Osteocyte (in vitro differentiated cells): ENCODE measurements at places on chromosomes 2 and 18.

- H3K27me3 ChIP-seq, result no peaks in the 10 kb centered on the region
- no peak overlapping the region for H3K27ac ChIP-seq
- H3K4me3 ChIP-seq, result no peak overlapping the region
These were observed 345.0 kb upstream of the ACVR2A start for GRCh38 chr2:147499785-147500184.

- H3K4me1 ChIP-seq, result no peaks in the 10 kb centered on the region
- no peak for DNase-seq
- no peak overlapping the region for H3K27ac ChIP-seq
- no peaks in the 10 kb centered on the region for H3K36me3 ChIP-seq
These were observed 20.3 kb downstream of the TBR1 start for GRCh38 chr2:161436411-161436810.

GRCh38 chr2:67835266-67835665, 227.5 kb downstream of the C1D start:
- no peak for DNase-seq
- H3K4me3 ChIP-seq, result no peak overlapping the region

- no peak overlapping the region for H3K27ac ChIP-seq
- no peak for DNase-seq
- no peaks in the 10 kb centered on the region for H3K27me3 ChIP-seq
- peaks cover 4% of the 10 kb centered on the region for H3K36me3 ChIP-seq
- peaks cover 7% of the 10 kb centered on the region for H3K4me1 ChIP-seq
These were observed 118.4 kb downstream of the SH3BP4 start for GRCh38 chr2:235070063-235070706.

GRCh38 chr2:96930351-96931010, 55.9 kb downstream of the FAM178B start:
- no peak overlapping the region for H3K27ac ChIP-seq
- DNase-seq, result no peak
- H3K4me1 ChIP-seq, result no peaks in the 10 kb centered on the region
- H3K27me3 ChIP-seq, result peaks cover 45% of the 10 kb centered on the region

DNA sequence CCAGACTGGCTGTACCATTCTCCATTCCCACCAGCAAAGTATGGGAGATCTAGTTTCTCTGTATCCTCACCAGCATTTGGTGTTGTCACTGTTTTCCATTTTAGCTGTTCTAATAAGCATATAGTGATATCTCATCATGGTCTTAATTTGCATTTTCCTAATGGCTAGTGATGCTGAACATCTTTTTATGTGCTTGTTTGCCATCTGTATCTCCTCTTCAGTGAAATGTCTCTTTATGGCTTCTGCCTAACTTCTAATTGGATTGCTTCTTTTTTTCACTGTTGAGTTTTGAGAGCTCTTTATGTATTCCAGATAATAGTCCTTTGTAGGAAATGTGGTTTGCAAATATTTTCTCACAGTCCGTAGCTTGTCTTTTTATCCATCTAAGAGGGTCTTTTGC, 18.9 kb upstream of the BIN1 start:
- no peak for DNase-seq
- no peaks in the 10 kb centered on the region for H3K36me3 ChIP-seq
- no peak overlapping the region for H3K27ac ChIP-seq
- H3K4me3 ChIP-seq, result no peak overlapping the region
- H3K27me3 ChIP-seq, result no peaks in the 10 kb centered on the region

- no peak overlapping the region for H3K4me3 ChIP-seq
- peaks cover 2% of the 10 kb centered on the region for H3K36me3 ChIP-seq
- no peaks in the 10 kb centered on the region for H3K27me3 ChIP-seq
- peaks cover 14% of the 10 kb centered on the region for H3K4me1 ChIP-seq
- H3K27ac ChIP-seq, result no peak overlapping the region
These were observed 3.7 kb downstream of the FASTKD1 start for GRCh38 chr2:169569948-169570347.

DNA sequence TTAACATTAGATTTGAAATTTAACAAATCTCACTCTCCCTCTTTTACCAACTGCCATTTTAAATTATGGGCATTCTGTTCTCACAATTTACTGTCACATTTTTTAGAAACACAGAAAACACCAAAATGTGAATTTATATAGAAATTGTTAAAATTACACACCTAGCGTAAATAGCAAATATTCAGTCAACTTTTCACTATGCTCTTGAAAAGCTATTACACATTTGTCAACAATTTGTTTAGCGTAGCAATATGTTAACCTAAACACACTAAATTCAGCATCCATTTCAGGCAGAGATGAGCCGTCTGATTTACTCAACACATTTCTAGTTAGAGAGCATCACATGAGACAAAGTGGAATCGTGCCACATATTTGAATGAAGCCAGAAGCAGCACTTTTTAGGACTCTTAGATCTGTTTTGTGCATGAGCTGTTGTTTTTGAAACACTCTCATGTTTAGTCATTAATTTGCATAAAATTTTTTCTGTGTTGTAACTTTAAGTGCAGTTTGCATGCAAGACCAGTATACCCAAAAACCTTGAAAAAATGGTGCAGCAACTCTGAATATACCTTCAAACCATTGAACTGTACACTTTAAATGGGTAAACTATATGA, 8.2 kb downstream of the TTC32 start:
- peaks cover 11% of the 10 kb centered on the region for H3K36me3 ChIP-seq
- no peak for DNase-seq
- H3K27ac ChIP-seq, result no peak overlapping the region

DNA sequence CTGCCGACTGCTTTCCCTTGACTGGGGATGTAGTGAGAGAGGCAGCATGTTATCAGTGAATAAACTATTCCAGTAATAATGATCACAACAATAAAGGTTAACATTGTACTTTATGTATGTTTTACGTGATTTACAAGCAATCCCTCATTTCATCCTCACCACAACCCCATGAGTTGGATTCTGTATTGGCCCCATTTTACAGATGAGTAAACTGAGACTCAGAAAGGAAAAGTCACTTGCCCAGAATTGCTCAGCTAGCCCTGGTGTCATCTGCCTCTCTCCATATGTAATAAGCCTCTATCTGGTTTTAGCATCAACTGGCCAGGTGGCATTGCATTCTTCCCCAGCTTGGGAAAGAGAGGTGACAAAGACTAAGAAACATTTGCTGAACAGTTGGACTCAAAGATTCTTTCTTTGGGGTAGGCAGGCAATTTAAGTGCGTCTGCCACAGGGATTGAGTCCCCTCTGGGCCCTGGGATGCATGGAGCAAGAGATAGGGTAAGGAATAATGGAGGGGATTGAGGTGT, 2.2 kb downstream of the CXCR2 start:
- no peaks in the 10 kb centered on the region for H3K4me1 ChIP-seq
- no peak for DNase-seq
- H3K27me3 ChIP-seq, result peaks cover 55% of the 10 kb centered on the region
- H3K4me3 ChIP-seq, result no peak overlapping the region

- H3K27me3 ChIP-seq, result no peaks in the 10 kb centered on the region
- H3K36me3 ChIP-seq, result no peaks in the 10 kb centered on the region
- no peak for DNase-seq
- no peak overlapping the region for H3K4me3 ChIP-seq
These were observed 446.1 kb downstream of the ARHGAP15 start for GRCh38 chr2:143575340-143575739.

- no peak overlapping the region for H3K4me3 ChIP-seq
- no peak for DNase-seq
These were observed 54.8 kb upstream of the ZC3H15 start for GRCh38 chr2:186431306-186431705.

DNA sequence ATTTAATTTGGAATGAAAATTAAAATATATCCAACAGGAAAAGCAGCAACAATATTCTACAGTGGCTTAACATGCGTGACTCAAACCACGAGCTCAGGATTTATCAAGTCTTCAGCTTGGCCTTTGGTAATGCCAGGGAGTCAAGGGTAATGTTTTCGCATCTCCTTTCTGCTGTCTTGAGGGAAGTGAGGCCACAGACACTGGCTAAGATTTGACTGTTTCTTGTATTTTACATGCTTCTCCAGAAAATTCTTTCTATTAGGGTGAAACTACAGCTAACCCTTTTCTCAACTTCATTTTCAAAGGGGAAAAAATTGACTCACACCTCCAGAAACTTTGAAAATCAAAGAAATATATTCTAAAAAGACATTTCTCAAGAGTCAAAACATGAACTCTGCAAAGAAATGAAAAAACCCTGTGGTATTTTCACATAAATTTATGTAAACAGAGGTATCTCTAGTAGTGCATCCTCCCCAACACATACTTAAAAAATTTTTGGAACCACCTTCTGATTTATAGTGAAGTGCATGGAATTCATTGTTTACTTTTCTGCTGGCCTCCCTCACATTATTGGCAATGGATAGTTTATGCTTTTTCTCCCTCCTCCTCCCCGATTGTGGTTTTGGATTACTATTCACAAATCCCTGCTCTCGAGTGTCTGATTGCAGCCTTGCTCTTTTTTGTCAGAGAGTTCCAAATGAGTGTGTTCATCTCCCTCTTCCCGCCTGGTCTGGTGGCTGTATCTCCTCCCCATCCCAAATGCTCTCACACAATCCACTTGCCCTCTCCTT, 48.7 kb downstream of the DPP4 start:
- H3K4me3 ChIP-seq, result no peak overlapping the region
- peaks cover 2% of the 10 kb centered on the region for H3K4me1 ChIP-seq
- H3K27ac ChIP-seq, result no peak overlapping the region
- no peaks in the 10 kb centered on the region for H3K36me3 ChIP-seq

- H3K36me3 ChIP-seq, result peaks cover 4% of the 10 kb centered on the region
- no peak overlapping the region for H3K27ac ChIP-seq
- no peaks in the 10 kb centered on the region for H3K27me3 ChIP-seq
- peaks cover 8% of the 10 kb centered on the region for H3K4me1 ChIP-seq
These were observed 118.4 kb downstream of the ZNF407 start for GRCh38 chr18:74715865-74716712.

DNA sequence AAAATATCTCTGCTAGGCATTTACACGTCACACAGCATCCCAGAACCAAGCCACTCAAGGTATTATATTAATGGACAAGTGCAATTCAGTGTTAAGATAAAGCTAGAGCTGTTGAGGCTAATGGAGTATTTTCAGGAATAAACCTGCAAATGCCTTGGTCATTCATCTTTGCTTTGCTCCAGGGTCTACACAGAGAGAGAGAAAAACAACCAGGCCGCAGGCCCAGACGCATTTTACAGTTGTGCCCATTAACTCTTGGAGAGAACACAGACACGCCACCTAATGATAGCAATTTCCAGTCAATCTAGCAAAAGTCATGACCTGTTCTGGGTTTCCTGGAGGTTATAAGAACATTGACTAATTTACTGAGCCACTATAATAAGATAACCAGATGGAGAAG, 829.3 kb downstream of the LRRTM4 start:
- H3K36me3 ChIP-seq, result no peaks in the 10 kb centered on the region
- no peaks in the 10 kb centered on the region for H3K27me3 ChIP-seq
- H3K4me1 ChIP-seq, result no peaks in the 10 kb centered on the region
- no peak for DNase-seq

DNA sequence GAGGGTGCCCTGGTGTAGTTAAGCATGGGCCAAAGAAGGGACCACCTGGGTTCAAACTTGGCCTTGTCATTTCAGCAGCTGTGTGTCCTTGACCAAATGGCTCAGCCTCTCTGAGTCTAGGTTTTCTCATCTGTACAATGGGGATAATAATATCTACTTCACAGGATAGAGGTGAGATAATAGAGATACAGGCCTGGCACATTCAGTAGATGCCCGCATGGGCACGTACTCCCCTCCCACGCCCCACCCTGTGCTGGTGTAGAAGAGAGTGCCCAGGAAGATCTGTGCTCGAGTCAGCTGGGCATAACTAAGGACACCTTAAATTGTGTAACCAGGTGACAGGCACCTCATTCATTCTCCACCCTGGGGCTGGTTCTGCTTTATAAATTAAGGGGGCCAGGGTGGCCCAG, 8.4 kb upstream of the TMEM185B start:
- H3K4me1 ChIP-seq, result no peaks in the 10 kb centered on the region
- no peak for DNase-seq
- peaks cover 21% of the 10 kb centered on the region for H3K27me3 ChIP-seq
- no peaks in the 10 kb centered on the region for H3K36me3 ChIP-seq

DNA sequence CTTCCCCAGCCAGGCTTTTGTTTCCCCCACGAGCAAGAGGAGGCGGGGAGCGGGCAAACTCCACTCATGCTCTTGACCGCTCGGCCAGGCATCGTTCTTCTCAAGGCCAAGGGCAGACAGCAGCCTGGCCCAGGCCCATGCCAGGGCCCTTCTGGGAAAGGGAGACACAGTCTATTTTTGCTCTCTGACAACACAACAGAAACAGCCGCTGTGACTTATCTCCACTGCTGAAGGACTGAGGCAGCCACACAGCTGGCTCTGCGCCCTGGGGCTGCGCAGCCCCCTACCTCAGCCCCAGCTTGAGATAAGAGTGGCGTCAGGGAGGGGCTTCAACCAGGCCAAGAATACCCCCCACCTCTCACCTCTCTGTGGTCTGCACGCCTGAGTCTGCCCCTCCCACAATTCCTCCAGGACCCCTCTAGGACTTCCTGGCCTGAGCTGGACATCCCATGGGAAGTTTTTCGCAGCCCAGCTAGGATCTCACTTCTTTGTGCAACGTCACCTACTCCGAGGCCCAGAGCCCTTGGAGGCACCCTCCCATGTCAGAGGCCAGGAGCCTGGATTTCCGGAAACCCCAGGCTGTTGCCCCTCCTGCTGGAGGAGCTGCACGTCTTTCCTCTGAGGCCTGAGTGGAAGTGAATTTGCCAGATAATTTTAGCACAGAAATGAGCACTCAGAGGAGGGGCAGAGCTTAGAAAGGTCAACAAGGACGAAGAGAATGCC, 118.9 kb upstream of the OTOS start:
- H3K4me1 ChIP-seq, result no peaks in the 10 kb centered on the region
- no peak for DNase-seq
- H3K36me3 ChIP-seq, result peaks cover 2% of the 10 kb centered on the region

GRCh38 chr18:31661965-31662364, 22.4 kb downstream of the B4GALT6 start:
- H3K27me3 ChIP-seq, result no peaks in the 10 kb centered on the region
- DNase-seq, result no peak
- H3K4me1 ChIP-seq, result peaks cover 17% of the 10 kb centered on the region
- no peak overlapping the region for H3K27ac ChIP-seq
- peaks cover 11% of the 10 kb centered on the region for H3K36me3 ChIP-seq

- no peak for DNase-seq
- H3K4me1 ChIP-seq, result peaks cover 28% of the 10 kb centered on the region
- H3K27ac ChIP-seq, result no peak overlapping the region
- no peak overlapping the region for H3K4me3 ChIP-seq
These were observed 95.5 kb upstream of the COL3A1 start for GRCh38 chr2:188878716-188879115.

GRCh38 chr2:88603146-88603545, 24.1 kb downstream of the EIF2AK3 start:
- H3K36me3 ChIP-seq, result no peaks in the 10 kb centered on the region
- H3K4me1 ChIP-seq, result peaks cover 26% of the 10 kb centered on the region
- H3K27me3 ChIP-seq, result no peaks in the 10 kb centered on the region
- no peak overlapping the region for H3K27ac ChIP-seq
- H3K4me3 ChIP-seq, result no peak overlapping the region

DNA sequence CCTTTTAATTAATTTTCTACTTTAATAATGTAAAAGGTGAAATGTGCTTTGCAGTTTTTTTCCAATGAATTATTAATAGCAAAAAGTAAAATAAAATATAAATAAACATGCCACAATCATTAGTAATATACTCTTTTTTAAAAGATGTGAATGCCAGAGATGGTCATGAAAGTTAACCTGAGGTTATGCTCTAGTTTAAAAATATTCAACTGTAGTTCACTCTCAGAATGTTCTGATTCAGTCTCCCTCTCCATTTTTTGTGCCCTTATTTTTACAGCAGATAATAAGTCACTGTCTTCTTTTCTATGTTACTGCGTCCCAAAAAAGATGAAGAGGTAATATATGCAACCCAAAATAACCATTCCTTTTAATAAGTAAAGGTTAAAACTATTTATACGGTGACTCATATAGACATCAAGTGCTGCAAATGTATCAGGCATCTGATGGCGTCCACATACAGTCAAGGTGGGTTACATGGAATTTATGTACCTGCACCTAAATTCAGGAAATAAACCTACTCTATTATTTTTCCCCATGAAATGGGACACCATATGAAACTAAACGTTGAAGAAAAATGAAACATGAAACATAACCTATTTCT, 153.6 kb upstream of the ZNF804A start:
- no peak overlapping the region for H3K27ac ChIP-seq
- H3K4me3 ChIP-seq, result no peak overlapping the region
- no peaks in the 10 kb centered on the region for H3K4me1 ChIP-seq
